ENCODE measurements at places on chromosomes 2 and 18.

DNA sequence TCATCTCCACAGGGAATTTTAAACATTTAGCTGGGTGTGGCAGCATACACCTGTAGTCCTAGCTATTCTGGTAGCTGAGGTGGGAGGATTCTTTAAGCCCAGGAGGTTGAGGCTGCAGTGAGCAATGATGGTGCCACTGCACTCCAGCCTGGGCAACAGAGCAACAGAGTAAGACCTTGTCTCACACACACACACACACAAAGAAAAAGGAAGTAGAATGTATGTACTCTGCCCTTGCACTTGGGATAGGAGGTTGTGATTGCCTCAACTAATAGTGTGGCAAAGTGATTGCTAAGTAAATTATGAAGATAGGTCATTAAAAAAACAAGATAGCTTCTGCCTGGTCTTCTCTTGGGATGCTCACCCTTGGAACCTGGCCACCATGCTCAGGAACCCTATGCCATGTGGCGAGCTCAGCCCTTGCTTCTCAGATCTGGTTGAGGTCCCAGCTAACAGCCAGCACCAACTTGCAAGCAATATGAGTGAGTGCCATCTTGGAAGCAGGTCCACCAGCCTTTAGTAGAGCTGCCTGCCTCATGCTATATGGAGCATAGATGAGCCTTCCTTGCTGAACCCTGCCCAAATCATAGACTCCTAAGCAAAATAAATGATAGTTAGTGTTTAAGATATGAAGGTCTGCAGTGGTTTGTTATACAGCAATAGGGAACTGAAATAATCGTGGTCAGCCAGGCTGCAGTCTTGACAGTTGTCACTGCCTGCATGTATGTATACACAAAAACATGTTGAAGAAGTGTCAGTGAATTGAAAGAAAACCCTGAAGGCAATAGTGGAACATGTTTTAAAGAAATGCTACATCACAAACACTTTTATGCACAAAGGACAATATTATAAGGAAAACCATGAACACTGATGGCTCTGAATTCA, 30.1 kb upstream of the PNO1 start:
- DNase-seq: peak; percentile 43

GRCh38 chr2:586641-587076, 90.5 kb downstream of the TMEM18 start:
- no peak for DNase-seq

DNA sequence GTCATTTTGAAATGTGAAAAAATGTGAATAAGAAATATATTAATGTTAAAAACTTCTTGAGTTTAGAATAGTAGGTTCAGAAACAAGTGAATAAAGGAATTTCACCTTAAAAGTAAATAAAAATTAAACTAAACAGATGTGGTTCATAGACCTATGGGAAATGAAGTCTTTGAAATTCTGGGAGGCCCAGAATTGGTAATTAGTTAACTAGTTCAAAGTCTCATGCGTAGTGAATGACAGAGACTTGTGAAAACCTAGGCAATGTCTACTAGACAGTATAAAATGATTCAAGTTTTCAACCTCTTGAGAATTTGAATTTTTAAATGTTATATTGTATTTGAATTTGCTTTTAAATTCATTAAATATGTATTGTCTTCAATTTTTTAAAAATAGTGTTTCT, 32.6 kb upstream of the AAK1 start:
- DNase-seq: no peak

- DNase-seq: no peak
These were observed 165.4 kb downstream of the MYCN start for GRCh38 chr2:16105669-16106281.

DNA sequence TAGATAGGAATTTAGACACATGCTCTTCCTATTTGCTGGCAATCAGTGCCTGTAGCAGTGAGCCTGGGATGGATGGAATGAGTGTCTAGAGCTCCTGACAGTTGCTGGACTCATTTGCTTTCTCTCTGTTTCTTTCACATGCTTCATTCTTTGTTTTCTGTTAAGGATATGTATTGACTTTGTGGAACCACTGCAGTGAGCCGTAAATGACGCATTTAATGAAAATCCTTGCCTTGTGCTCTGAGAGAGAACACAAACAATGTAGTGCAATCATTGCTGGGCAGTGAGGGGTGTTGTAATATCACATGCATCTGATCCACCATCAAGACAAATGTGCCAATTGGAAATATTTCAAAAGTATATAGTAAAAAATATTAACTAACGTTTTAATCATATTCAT, 25.2 kb upstream of the CDH20 start:
- DNase-seq: no peak

- DNase-seq: no peak
These were observed 66.2 kb downstream of the ACVR2A start for GRCh38 chr2:147910990-147911473.

- DNase-seq: no peak
These were observed 655.1 kb downstream of the DSC3 start for GRCh38 chr18:30387401-30387800.

GRCh38 chr2:161556440-161556839, 67.8 kb upstream of the SLC4A10 start:
- DNase-seq: no peak

GRCh38 chr2:115396579-115396978, 954.1 kb downstream of the DPP10 start:
- DNase-seq: no peak
